ENCODE measurements at places on chromosomes 3 and 15. TPM values are rescaled to one million over a fixed set of nuclear protein-coding genes. Genes with fewer than 3 reads are reported as not detected.

- H3K27me3 ChIP-seq: no peaks in the 10 kb centered on the region
- H3K4me3 ChIP-seq: no peak overlapping the region
- H3K4me1 ChIP-seq: no peaks in the 10 kb centered on the region
These were observed 8.6 kb downstream of the AQP9 start for GRCh38 chr15:58146749-58147148.

GRCh38 chr3:11539677-11540076, 104.0 kb downstream of the VGLL4 start:
- H3K4me3 ChIP-seq: no peak overlapping the region
- H3K36me3 ChIP-seq: no peaks in the 10 kb centered on the region
- DNase-seq: peak; percentile 51
- no peaks in the 10 kb centered on the region for H3K27me3 ChIP-seq
- no peak overlapping the region for H3K27ac ChIP-seq

DNA sequence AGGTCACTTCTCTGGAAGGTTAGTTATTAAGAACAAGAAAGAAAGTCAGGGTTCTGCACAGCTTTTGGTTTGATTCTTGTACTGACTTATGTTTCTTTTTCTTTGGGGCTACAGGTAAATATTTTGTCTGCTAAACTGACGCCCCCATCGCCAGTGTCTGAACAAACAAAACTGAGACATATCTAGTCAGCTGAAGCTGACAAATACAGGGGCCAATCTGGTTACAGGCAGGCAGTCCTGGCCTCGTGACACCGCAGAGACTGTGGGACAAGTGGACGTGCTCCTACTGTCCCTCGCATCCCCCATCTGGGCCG, 4.6 kb upstream of the RPL14 start:
- H3K4me1 ChIP-seq: no peaks in the 10 kb centered on the region
- no peaks in the 10 kb centered on the region for H3K36me3 ChIP-seq
- no peaks in the 10 kb centered on the region for H3K27me3 ChIP-seq
- H3K4me3 ChIP-seq: peak overlapping the region; percentile 59

DNA sequence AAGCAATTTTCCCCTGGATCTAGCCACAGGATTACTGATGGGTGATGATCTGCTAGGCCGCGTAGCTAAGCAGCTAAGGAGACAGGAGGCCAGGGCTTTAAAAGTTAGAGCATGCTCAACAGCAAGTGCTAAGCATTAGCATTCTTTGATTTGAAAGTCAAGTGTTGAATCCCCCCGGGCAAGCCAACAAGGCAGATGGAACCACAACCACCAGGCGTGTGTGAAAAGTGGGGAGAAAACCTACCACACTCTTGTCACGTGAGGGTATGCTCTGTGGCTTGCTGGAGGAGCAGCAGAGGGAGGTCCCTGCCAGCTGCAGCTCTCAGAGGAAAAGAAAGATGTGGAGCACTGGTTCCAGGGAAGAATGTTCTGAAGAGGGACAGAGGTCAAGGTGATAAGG, 20.9 kb downstream of the SLC51A start:
- H3K27ac ChIP-seq: no peak overlapping the region
- peaks cover 9% of the 10 kb centered on the region for H3K4me1 ChIP-seq
- no peaks in the 10 kb centered on the region for H3K27me3 ChIP-seq
- DNase-seq: no peak
- no peak overlapping the region for H3K4me3 ChIP-seq
- H3K36me3 ChIP-seq: no peaks in the 10 kb centered on the region

GRCh38 chr3:182947888-182948287, 32.5 kb downstream of the DCUN1D1 start:
- no peak overlapping the region for H3K4me3 ChIP-seq
- H3K36me3 ChIP-seq: peaks cover 6% of the 10 kb centered on the region
- H3K4me1 ChIP-seq: peaks cover 17% of the 10 kb centered on the region
- H3K27me3 ChIP-seq: no peaks in the 10 kb centered on the region
- DNase-seq: peak; percentile 27
- H3K27ac ChIP-seq: peak overlapping the region; percentile 12

GRCh38 chr3:161640181-161640580, 143.6 kb downstream of the OTOL1 start:
- no peaks in the 10 kb centered on the region for H3K27me3 ChIP-seq
- no peak for DNase-seq
- no peaks in the 10 kb centered on the region for H3K36me3 ChIP-seq
- H3K27ac ChIP-seq: no peak overlapping the region
- H3K4me1 ChIP-seq: peaks cover 52% of the 10 kb centered on the region

- no peaks in the 10 kb centered on the region for H3K36me3 ChIP-seq
- H3K27me3 ChIP-seq: no peaks in the 10 kb centered on the region
- H3K27ac ChIP-seq: no peak overlapping the region
- H3K4me3 ChIP-seq: no peak overlapping the region
These were observed 66.4 kb downstream of the RFTN1 start for GRCh38 chr3:16447135-16447534.

DNA sequence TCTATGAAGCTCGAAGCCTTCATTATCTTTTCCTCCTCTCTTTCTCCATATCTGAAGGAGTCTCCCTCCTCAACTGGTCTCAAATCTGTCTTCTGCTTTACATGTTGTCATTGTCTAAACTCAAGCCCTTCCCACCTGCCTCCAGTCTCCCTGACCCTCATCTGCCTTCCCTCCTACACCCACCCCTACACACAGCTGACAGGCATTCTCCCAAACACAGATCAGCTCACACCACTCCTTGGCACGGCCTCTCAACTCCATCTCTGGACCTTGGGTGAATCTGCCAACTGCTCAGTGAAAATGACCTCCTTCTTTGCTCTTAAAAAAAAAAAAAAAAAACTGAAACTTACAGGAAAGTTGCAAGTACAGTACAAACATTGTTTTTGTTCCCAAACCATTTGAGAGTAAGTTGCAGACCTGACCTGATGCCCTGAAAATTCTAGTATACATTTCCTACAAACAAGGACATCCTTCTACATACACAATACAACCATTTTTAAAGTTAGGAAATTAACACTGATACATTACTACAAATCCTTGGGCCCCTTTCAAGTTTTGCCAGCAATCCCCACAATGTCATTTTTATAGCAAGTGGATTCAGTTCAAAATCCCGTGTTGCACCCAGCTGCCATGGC, 49.4 kb upstream of the UBE2E1 start:
- H3K4me1 ChIP-seq: peaks cover 38% of the 10 kb centered on the region
- no peaks in the 10 kb centered on the region for H3K27me3 ChIP-seq
- H3K4me3 ChIP-seq: no peak overlapping the region
- H3K36me3 ChIP-seq: no peaks in the 10 kb centered on the region
- no peak for DNase-seq

DNA sequence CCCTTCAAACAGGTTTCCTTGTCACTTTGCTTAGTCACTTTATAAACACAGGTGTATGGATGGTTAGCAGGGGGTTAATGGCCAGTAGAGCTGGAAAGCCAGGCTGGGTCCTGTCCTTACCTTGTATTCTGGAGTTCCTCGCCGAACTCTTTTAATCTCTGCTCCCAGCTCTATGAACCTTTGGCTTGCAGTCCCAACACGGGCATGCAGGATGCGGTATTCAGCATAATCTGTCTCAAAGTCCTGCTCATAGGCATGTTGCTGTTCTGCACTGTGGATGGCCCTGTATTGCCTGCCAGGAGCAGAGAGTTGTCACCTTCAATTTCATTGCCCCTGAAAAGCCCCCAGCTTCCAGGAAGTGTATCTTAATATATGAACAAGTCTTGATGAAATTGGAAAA, 2.7 kb downstream of the ELL3 start:
- peaks cover 37% of the 10 kb centered on the region for H3K36me3 ChIP-seq
- H3K4me3 ChIP-seq: no peak overlapping the region
- peaks cover 11% of the 10 kb centered on the region for H3K4me1 ChIP-seq
- H3K27ac ChIP-seq: peak overlapping the region; percentile 51

- H3K27ac ChIP-seq: no peak overlapping the region
- no peaks in the 10 kb centered on the region for H3K4me1 ChIP-seq
- DNase-seq: no peak
- no peaks in the 10 kb centered on the region for H3K36me3 ChIP-seq
- no peak overlapping the region for H3K4me3 ChIP-seq
These were observed 2.5 kb downstream of the MORC1 start for GRCh38 chr3:109115451-109115850.

DNA sequence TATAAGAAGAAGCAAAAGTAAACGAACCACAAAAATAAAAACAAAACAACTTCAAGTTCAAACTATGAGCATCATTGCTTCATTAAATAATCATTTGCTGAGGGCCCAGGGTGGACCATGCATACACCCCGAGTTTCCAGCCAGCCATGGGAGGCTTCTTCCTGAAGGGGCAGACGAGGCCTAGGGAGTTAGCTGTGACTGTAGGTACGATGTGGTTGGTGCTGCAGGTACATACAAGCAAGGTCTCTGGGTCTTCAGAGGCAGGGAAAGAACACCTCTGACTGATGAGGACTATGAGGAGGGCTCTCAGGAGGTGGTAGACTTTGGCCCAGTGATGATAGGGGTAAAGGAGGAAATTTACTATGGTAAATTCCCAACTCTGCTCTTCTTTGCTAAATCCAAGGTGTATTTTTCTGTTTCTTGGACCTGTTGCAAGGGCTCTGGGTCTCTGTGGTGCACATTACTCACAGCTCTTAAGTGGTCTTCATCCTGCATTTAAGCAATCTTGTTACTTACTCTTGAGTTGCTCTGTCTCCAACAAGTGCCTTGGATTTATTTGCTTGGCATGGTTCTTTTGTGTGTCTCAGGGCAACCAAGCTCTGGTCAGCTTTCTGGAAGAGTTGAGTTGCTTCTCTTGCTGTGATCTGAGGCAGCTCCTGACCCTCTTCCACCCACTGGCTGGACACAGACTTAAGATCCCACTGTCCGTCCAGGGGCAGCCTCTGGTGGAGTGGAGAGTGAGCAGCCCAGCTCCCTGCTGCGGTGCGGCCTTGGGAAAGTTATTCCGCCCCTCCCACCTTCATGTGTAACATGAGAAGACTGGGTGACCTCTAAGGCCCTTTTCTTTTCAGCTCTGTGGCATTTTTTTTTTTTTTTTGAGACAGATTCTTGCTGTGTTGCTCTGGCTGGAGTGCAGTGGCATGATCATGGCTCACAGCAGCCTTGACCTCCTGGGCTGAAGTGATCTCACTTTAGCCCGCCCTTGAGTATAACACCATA, 56.1 kb upstream of the KIF23 start:
- H3K27me3 ChIP-seq: no peaks in the 10 kb centered on the region
- no peak overlapping the region for H3K27ac ChIP-seq
- DNase-seq: peak; percentile 64
- no peak overlapping the region for H3K4me3 ChIP-seq
- H3K36me3 ChIP-seq: no peaks in the 10 kb centered on the region
- H3K4me1 ChIP-seq: peaks cover 9% of the 10 kb centered on the region

- no peaks in the 10 kb centered on the region for H3K36me3 ChIP-seq
- DNase-seq: peak; percentile 21
- H3K27ac ChIP-seq: no peak overlapping the region
- H3K4me3 ChIP-seq: no peak overlapping the region
- no peaks in the 10 kb centered on the region for H3K4me1 ChIP-seq
These were observed 220.9 kb upstream of the CTDSPL start for GRCh38 chr3:37640636-37641375.

DNA sequence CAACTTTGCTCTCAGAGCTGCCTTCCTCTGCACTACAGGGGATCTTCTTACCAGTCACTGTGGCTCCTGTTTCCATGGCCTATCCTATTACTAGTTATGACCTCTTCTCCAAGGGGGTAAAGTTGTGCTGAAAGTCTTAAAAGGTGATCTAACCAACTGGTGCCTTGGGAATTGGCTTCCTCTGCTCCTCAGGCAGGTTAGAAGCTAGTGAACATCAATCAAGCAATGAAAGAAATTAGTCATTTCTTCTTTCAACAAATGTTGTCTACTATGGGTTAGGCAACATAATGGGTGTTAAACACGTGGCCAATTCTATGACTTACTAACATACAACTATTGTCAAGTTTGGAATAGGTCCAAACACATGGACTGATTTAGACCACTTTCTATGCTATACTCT, 571.4 kb upstream of the NAALADL2 start:
- H3K36me3 ChIP-seq: no peaks in the 10 kb centered on the region
- H3K27ac ChIP-seq: no peak overlapping the region
- DNase-seq: peak; percentile 23
- peaks cover 51% of the 10 kb centered on the region for H3K4me1 ChIP-seq

GRCh38 chr3:51502562-51502910, 2.7 kb upstream of the DCAF1 start:
- H3K27me3 ChIP-seq: no peaks in the 10 kb centered on the region
- no peaks in the 10 kb centered on the region for H3K36me3 ChIP-seq
- H3K4me3 ChIP-seq: no peak overlapping the region
- H3K27ac ChIP-seq: no peak overlapping the region
- no peaks in the 10 kb centered on the region for H3K4me1 ChIP-seq
- DNase-seq: peak; percentile 25

- DNase-seq: peak; percentile 69
- H3K4me1 ChIP-seq: 0 out of 2 replicates have a peak, but pooled peaks cover 3% of the 10 kb centered on the region
These were observed 9.7 kb downstream of the RHCG start for GRCh38 chr15:89486726-89487050.

- DNase-seq: no peak
- H3K36me3 ChIP-seq: peaks cover 2% of the 10 kb centered on the region
- no peak overlapping the region for H3K4me3 ChIP-seq
- peaks cover 38% of the 10 kb centered on the region for H3K4me1 ChIP-seq
These were observed 88.6 kb downstream of the STT3B start for GRCh38 chr3:31621314-31621713.

DNA sequence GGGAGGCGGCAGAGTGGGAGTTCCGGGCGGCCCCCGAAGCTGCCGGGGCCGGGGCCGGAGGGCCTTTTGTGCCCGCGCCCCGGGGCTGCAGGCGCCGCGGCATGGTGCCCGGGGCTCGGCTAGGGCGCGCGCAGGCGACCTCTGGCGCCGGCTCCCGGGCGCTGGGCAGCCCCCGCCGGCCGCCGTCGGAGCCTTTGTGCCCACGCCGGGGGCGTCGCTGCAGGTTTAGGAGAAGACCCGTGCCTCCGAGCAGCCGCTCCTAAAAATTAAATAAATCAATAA, 299 bp downstream of the PAQR9 start:
- H3K4me1 ChIP-seq: peaks cover 3% of the 10 kb centered on the region
- peaks cover 49% of the 10 kb centered on the region for H3K27me3 ChIP-seq

ZMYND10 gene
- total RNA-seq: 0.31 TPM

CSK gene
- total RNA-seq: 27.5 TPM

CCR8 gene
- total RNA-seq: not detected

EXD1 gene
- total RNA-seq: not detected

ADAMTS9 gene
- 0.31 TPM for total RNA-seq

RAD54L2 gene
- total RNA-seq: 27.7 TPM

SLC2A2 gene
- total RNA-seq: not detected

P3H2 gene
- total RNA-seq: 20.5 TPM

COMMD2 gene
- total RNA-seq: 55.8 TPM

Data from GM23338 (cell line).